ENCODE measurements at places on chromosomes 3 and 15.

GRCh38 chr3:24164967-24165602 lies 220.0 kb downstream of the NR1D2 start:
- DNase-seq = no peak

GRCh38 chr3:185532901-185533300 lies 19.5 kb downstream of the LIPH start:
- DNase-seq = no peak

GRCh38 chr3:3020209-3020608 lies 90.0 kb downstream of the IL5RA start:
- no peak for DNase-seq

- no peak for DNase-seq
Observed at GRCh38 chr3:109897734-109898133, 560.4 kb upstream of the DPPA4 start.

GRCh38 chr3:11445883-11446282 lies 173.7 kb downstream of the ATG7 start:
- no peak for DNase-seq

DNA sequence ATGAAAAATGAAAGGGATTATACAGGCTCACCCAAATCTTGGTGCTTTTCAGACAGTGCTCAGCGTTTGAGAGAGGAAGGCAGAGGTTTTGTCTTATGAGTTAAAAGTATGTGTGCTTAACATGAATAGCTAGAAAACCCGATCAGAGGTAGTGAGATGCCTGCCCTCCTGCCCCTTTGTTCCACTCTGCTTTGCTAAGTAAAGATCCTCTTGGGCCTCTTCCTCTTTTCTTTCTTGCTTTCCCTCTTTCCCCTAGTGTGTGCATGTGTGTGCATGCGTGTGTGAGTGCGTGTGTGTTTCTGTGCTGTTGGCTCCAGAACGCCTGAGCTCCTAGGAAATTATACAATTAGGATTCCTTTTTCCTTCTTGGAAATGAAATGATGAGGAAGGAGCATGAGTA lies 261.3 kb upstream of the NR2E3 start:
- no peak for DNase-seq

GRCh38 chr3:4491855-4492207 lies 1.3 kb upstream of the ITPR1 start:
- peak; percentile 29 for DNase-seq

DNA sequence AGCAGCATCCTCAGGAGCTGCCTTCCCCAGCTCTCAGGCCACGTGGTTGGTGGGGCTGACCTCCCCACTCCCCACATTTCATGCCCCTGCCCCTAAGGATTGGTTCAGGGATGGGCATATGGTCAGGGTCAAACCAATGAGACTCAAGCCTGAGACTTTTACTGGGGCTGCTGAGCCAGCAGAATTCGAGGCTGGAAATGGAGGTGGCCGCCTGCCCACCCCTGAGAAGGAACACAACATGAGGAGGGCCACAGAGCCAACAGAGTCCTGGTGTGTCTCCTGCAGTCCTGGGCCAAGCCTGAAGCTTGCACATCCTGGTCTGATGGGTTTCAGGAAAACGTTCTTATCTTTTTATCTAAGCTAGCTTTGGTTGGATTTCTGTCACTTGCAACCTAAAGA lies 5.9 kb downstream of the EHD4 start:
- no peak for DNase-seq

DNA sequence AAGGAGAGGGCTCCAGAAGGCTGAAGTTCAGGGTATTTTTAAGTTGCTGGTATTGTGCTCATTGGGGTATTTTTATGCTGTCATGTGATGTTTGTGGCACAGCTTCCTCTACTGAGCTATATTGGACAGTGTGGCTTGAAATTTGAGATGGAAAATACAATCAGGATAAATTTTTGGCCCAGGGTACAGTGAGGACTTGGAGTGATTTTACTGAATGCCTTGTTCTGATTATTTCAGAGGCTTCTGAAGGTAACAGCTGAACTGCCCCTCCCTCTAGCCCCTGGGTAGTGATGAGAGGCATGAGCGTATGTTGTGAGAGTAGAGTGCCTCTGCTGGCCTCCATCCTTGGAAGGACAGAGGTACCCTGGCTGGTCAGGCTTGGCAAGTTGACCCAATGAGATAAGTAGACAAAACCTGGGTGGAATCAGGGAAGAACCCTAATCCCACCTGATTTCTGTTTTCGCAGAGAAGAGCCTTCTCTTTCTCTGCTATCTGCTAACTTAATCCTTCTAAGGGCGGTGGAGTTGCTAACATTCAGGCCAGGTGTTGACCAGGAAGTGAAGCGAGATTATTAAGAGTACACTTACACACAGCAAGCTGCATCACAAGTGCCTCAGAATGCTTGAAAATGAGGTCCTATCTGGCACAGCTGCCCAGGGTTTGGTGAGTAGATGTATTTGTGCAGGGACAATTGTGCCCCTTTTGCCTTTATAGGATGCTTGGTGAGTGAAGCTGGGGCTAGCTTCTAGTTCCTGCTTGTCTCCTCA lies 98.1 kb upstream of the CLSTN2 start:
- no peak for DNase-seq

DNA sequence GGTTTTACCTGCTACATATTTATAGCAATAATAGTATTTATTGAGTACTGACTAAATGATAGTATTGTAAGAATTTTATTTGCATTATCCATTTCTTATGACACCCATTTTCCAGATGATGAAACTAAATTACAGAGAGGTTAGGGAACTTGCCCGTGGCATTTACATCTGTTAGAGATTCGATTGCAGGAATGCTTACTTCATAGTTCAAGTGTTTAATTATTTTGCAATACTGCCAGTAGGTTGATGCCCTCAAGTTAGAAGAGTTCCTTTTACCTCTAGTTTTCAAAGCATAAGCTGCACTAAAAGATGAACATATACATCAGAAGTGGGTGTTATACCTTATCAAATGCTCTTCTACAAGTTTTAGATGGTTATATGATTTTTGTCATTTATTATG lies 362.8 kb upstream of the RGMA start:
- no peak for DNase-seq

DNA sequence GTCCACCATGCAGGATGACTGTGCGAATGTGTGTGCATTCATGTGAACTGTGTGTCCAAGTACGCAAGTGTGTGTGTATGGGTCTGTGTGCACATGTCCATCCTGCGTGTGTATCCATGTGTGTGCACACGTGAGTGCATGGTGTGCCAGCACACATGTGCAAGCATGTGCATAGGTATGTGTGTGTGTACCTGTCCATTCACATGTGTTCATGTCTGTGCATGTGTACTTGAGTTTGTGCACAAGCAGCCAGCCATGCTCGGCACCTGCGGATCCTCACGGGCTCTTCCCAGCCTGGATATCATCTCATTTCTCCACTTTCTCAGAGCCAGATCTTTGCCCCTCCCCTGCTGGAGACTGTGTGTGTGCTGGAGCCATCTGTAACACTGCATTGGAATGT lies 18.7 kb upstream of the PLXNA1 start:
- no peak for DNase-seq

DNA sequence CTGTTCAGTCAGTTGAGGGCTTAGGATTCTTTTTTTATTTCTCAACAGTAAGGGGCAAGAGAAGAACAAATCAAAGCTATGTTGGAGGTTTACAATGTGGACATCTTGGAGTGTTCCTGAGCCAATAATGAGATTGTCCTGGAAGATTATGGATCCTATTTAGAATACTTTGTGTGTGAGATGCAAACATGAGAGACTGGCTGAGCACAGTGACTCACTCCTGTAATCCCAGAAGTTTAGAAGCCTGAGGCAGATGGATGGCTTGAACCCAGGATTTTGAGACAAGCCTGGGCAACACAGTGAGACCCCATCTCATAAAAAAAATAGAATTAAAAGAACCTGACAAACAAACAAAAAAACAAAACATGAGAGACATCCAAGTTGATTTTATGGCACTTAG lies 351.6 kb downstream of the GAP43 start:
- DNase-seq = no peak

- DNase-seq = no peak
Observed at GRCh38 chr15:51585986-51586385, 36.6 kb downstream of the DMXL2 start.

GRCh38 chr3:4396006-4396405 lies 71.1 kb downstream of the SUMF1 start:
- DNase-seq = no peak

- DNase-seq = no peak
Observed at GRCh38 chr3:122283796-122284445, 41.1 kb upstream of the CSTA start.

GRCh38 chr3:46900007-46900292 lies 22.4 kb downstream of the PTH1R start:
- peak; percentile 79 for DNase-seq

DNA sequence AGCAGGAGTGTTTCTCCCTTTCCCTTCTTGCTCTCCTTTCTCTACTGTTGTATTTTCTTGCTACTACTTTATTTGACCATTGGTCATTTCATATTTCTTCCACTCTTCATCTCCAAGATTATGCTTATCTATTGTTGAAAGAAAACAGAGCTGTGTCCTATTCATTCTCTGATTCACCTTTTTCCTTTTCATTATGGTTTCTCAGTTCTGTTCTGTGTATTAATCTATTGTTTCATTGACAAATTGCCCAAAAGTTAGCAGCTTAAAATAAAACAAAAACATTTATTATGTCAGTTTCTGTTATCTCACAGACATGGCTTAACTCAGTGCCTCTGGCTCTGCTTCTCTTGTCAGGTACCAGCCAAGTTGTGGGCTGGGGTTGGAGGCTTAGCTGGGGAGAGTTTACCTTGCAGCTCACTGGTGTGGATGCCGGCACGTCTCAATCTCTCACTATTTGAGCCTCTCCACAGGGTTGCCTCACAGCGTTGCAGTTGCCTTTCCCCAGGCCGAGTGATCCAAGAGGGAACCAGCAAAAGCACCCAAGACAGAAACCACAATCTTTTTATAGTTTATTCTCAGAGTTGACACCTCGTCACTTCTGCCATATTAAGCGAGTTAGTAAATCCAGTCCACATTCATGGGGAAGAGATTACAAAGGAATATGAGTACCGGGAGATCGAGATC lies 36.9 kb upstream of the FILIP1L start:
- DNase-seq = no peak

DNA sequence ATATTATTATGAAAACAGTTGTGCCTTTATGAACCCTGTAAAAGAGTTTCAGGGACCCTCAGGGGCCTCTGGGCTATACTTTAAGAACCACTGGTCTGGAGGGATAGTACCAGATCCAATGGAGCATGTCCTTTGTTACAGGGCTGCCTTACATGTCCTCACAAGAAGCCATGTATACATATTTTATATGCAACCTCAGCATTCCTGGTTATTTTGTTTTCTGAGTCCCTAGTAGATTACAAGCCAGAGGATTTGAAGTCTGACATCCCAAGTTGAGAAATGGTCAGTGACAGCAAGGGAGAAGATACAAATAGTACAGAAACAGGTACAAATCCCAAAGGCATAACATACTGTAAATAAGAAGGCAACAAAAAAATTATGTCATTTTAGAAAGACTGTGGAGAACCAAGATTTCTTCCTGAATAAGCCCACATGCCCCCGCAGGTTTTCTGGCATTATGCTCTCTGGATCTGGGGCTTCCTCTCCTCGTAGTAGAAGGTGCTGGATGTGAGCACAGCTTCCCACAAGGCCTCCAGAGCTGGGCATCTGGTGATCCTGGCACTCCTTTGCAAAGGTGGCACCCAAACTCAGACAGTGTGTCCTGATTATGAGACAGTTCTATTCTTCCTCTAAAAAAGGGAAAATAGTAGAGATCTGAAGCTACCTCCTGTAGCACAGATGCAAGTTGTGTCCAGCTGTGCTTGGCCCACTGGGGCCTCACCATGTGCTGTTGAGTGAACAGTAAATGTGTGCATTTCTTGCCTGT lies 114.0 kb downstream of the NR1D2 start:
- DNase-seq = no peak

GRCh38 chr3:31892916-31893573 lies 88.0 kb downstream of the OSBPL10 start:
- DNase-seq = no peak

DNA sequence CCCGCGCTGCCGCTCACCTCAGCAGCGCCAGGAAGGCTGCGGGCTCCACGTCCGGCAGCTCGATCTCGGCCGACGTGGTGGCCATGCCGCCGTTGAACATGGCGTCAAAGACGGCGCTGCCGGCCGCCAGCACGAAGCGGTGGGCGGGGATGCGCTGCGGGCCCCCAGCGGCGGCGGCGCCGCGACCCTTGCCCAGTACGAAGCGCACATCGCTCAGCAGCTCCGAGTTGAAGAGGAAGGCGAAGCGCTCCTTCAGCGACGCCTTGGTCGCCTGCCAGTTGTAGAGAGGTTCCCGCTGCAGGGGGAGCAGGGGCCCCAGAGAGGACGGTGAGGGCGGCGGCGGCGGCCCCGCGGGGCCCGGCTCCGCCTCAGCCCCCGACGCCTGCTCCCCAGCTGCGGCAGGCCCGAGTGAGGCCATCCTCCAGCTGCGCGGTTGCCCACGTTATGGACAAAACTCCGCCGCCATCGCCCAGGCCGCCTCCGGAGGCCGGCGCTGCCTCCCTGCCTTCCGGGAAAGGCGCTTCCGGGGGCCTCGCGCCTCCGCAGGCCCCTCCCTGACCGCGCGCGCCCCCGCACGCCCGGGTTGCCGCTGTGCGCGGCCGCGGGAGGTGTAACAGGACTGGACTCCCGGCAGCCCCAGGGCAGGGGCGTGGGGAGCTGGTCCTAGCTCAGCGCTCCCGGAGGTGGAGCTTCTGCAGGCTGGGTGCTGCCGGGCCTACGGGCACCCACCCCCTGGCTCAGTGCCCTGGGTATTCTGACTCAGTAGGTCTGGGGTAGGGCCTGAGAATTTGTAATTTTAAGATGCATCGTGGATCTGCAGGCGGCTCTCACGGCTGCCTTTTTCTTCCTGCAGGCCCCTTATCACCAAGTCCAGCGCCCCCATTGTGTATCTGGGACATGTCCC lies at the start of gene BTBD1:
BTBD1 (minus strand) TSS at position 519 of the 904 bp plus-strand sequence; CDS start at position 418, 101 bp downstream.
- DNase-seq = peak; percentile 90

DNA sequence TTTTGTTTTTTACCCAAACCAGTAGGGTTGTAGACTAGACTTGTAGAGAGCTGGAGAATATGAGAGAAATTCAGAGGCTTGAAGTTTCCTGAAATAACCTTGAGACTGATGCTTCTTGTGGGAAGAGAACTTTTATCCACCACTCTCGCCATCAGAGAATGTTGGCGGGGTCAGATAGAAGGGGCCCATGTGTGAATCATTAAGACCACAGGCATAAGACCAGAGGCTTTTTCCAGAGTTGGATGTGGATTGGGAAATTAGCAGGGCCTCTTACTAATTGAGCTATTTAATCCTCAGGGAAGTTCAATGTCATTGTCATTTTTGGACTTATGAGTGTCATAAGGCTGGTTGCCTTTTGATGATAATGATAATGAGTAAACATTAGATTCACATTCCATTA lies 246.9 kb upstream of the THRB start:
- no peak for DNase-seq

GRCh38 chr15:73885954-73886700 lies 12.8 kb downstream of the TBC1D21 start:
- no peak for DNase-seq

DNA sequence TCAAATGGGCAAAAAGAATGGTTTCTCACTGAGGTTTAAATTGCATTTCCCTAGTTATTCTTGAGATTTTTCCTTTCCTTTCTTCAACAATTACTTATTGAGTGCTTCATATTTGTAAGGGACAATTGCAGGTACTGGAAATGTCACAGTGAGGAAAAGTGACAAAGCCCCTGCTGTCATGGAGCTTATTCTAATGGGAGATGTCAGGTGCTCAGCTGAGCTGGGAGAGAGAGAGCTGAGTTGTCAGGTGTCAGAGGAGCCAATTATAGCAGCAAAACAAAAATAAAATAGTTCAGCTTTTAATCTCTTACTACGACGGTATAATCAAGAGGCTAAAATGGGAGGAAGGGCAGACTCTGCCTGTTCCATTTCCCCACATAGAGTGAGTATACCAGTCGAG lies 42.0 kb downstream of the CD86 start:
- DNase-seq = no peak

Measured in NCI-H2081 (cell line).